ENCODE measurements at places on chromosomes 6 and 20. TPM values are rescaled to one million over a fixed set of nuclear protein-coding genes. Genes with fewer than 3 reads are reported as not detected.

PPP2R5D gene
- 14.9 TPM for polyA plus RNA-seq

RAMACL gene
- polyA plus RNA-seq, result 0.33 TPM

EYS gene
- polyA plus RNA-seq, result 0.03 TPM

PNLDC1 gene
- 0.43 TPM for polyA plus RNA-seq

Measured in CD14-positive monocyte (primary cell).